ENCODE measurements at places on chromosomes 6 and 20.

DNA sequence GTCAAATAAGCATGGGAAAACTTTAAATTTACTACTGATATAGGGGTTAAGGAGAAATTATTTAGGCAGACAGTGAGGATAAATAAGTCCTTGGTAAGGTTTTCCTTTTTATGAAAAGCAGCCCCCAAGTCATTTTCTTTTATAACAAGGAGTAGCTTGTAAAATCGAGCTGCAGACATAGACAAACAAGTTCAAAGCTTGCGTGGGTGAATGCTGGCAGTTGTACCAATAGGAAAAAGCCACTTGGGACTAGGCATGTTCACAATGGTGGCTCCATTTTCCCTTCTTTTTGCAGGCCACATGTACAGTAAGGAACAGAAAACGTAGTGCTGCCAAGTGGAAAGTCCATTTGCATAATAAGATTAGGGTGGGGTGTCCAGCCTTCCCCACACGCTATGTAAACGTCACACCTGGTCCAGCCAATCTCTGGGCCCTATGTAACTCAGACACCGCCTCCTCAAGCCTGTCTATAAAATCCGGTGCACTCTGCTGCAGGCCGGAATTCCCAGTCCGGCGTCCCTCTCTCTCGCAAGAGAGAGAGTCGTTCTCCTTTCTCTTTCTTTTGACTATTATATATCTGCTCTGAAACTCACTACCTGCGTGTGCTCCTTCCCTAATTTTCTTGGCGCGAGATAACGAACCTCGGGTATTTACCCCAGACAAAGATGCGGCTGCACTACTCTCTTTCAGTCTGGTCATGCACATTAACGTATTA lies 217.1 kb upstream of the MAN1A1 start:
- no peak for DNase-seq

DNA sequence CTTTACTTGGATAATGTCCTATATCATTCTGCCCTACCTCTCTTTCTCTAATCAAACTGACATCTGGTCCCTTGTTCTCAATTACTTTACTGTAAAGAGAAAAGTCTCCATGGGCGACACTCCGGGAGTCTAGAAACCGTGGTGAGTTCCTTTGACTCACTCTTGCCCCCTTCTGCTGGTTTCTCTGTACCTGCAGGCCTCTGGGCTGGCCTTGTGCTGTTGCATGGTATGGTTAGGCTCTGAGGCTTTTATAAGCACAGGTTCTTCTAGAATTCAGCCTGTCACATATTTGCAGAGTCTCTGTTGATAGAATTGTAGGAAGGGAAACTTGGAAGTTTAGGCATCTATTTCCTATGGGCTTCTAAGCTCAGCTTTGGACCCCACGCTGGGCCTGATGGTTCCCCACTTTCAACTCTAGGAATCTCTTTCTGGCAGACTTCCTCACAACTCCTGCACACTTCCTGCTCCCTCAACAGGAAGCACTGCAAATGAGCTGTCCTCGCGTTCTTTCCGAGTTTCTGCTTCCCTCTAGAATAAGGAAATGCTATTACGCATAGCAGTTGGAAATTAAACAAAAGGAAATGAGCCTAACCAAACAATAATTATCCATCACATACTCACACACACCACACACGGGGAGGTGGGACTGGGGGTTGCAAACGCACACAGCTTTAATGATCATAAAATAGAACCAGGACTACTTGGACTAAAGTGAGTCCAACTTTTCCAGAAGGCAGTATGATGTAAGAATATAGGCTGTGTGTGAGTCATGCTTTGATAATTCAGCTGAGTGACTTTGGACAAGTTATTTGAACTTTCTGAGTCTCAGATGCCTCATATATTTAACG lies 683.3 kb downstream of the QKI start:
- peak; percentile 47 for DNase-seq

- DNase-seq: no peak
Observed at GRCh38 chr20:49415005-49415667, 67.3 kb downstream of the KCNB1 start.

DNA sequence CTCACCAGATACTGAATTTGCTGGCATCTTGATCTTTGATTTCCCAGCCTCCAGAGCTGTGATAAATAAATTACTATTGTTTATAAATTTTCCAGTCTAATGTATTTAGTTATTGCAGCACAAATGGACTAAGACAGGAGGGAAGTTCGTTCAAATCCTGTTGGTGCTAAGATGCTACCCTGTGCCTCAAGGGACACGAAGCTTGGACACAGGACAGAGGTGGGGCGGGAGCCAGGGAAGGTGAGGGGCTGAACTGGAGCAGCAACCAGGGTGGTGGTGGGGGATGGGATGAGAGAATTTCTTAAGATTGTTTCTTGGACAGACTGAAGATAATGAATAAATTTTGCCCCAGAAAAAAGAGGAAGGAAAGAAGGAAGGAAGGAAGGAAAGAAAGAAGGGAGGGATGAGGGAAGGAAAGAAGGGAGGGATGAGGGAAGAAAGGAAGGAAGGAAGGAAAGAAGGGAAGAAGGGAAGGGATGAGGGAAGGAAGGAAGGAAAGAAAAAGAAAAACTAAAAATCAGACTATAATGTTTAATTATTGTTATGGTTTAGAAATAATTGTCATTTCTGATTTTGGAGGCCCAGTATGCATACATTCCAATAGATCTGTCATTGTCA lies 127.2 kb downstream of the CDC5L start:
- no peak for DNase-seq

GRCh38 chr20:10201321-10201870 lies 17.2 kb upstream of the SNAP25 start:
- DNase-seq: no peak

GRCh38 chr6:15474196-15474595 lies 188.6 kb downstream of the DTNBP1 start:
- DNase-seq: no peak

DNA sequence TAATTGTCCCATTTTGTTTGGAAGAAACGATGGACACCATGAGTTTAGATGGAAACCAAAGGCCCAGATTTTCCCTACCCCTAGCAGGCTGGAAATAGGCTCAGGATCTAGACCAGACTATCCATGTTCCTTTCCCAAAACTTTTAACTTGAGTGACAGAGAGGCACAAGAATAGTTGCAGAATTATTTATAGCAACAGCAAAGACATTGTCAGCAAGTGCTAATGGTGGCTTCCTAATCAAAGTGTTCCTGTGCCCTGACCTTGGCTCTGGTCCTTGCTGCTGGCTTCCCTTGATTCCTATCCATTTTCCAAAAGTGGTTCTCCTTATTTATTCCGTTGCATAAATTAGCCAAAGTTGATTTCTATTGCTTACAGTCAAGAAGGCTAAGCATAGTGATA lies 103.1 kb downstream of the RNGTT start:
- DNase-seq: no peak

- peak; percentile 17 for DNase-seq
Observed at GRCh38 chr20:38680500-38681306, 43.6 kb upstream of the SLC32A1 start.

DNA sequence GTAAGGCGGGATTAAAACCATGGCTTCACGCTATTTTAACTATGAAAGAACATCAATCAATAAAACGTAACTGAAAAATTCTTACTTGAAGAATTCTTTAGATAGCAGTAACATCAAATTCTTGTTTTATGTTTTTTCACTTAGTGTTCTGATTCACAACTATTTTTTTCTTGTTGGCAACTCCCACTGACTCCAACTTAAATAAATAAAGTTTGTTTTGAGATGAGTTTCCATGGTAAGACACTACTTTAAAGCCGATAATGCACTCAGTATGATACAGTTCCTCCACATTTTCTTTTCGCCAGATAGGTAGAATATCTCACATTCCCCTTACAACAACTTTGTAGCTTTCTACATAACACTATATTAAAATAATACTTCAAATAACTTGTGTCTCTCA lies 33.1 kb upstream of the CNKSR3 start:
- DNase-seq: no peak

GRCh38 chr20:44392776-44393607 lies 37.5 kb downstream of the HNF4A start:
- no peak for DNase-seq

Data from brain microvascular endothelial cell (primary cell).